Suprapubic skin (tissue), 4 donors: ENCODE measurements at places on chromosomes 1 and 21.

- no peaks in the 10 kb centered on the region for H3K36me3 ChIP-seq
- peaks cover 23% of the 10 kb centered on the region for H3K4me1 ChIP-seq
- no peaks in the 10 kb centered on the region for H3K27me3 ChIP-seq
- peak overlapping the region; percentile 8 for H3K27ac ChIP-seq
Measured at GRCh38 chr1:22275626-22276395, 132.9 kb upstream of the WNT4 start.

DNA sequence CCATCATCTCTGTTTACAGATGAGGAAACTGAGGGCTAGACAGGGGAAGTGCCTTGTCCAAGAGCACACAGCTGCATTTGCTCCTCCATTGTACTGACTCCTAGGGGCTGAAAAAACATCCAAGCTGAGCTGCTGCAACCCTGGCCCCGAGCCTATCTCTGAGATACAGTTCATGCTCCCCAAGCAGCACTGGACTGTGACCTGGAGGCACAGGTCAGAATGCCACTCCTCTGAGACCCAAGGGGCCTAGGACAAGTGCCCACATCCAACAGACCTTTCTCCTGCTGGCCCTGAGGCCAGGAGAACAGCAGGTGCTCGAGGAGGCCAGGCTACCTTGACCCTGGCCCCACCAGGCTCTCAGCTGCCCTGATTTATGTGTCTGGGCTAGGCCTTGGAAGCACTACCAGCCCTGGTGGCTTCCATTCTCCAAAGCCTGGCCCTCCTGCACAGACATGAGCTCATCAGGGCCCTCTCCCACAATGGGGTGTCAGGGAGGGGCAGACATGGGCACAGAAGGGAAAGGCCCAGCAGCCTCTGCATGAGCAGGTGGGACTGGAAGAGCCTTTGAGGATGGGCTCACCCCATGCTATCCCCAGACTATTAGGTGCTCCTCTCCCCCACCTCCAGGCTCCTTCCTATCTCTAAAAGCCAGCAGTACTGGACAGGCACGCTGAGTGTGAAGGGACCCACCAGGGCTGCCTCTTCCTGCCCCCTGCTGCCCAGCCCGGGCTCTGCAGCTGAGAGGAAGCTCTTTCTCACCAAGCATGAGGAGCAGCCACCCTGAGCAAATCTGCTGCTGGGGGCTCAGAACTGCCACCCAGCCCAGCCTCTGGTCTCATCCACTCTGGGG, 18.8 kb downstream of the ADGRB2 start:
- H3K36me3 ChIP-seq = no peaks in the 10 kb centered on the region
- no peaks in the 10 kb centered on the region for H3K4me1 ChIP-seq
- no peak for DNase-seq
- H3K27ac ChIP-seq = no peak overlapping the region
- H3K4me3 ChIP-seq = no peak overlapping the region

DNA sequence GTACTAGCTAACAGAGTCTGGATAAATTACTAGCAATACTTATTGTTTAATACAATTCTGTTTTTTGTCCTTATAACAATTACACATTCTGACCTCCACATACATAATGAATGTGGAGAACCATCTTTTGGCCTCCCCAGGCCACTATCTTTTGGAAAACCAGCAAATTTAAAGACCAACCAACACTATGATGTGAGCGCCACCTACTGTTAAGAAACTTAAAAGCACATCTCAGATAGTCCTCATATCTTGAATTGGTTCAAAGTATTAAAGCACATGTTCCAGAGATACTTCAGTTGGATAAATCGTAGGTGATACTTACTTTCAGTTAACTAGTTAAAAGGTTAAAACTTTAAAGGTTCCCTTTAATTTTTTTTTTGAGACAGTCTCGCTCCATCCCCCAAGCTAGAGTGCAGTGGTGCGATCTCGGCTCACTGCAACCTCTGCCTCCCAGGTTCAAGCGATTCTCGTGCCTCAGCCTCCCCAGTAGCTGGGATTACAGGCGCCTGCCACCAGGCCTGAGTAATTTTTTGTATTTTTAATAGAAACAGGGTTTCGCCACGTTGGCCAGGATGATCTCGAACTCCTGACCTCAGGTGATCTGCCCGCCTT, 29.3 kb upstream of the USP1 start:
- H3K27me3 ChIP-seq = no peaks in the 10 kb centered on the region
- no peak overlapping the region for H3K4me3 ChIP-seq
- no peaks in the 10 kb centered on the region for H3K4me1 ChIP-seq
- no peak overlapping the region for H3K27ac ChIP-seq

DNA sequence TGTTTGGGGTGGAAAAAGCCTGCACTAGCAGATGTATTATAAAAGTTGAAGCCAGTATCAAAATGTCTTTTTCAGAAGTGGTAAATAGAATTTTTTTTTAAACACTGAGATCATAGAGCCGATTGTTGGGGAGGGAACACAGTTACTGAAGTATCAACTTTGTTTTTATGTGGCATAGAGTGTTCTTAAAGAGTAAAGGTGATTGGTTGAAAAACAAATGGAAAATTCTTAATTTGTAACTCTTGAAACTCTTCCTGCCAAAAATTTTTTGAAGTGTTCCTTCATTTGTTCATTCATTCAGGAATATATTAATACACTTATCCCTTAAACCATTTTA, 83.3 kb downstream of the DISP1 start:
- no peaks in the 10 kb centered on the region for H3K36me3 ChIP-seq
- H3K27me3 ChIP-seq = no peaks in the 10 kb centered on the region
- no peak overlapping the region for H3K27ac ChIP-seq
- no peak for DNase-seq
- peaks cover 18% of the 10 kb centered on the region for H3K4me1 ChIP-seq
- H3K4me3 ChIP-seq = peak overlapping the region; percentile 21

GRCh38 chr1:26986658-26987057, 6.8 kb upstream of the TRNP1 start:
- H3K36me3 ChIP-seq = no peaks in the 10 kb centered on the region

DNA sequence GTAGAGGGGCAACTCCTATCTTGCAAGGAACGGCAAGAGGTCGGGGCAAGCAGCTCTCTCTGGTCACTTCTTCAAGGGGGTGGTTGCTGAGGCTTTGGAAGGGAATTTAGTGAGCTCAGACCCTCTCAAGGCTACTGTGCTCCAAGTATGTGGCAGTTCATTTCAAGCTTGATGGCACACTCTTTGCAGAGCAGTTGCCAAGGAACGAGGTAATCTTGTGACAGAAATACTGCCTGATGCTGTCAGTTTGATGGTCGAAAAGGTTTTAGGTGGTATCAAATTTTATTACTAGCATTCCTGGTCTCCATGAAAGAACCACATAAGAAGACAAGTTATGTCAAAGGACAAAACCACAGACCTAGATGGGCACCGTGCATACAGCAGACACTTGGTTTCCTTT, 13.1 kb downstream of the CFAP298 start:
- no peaks in the 10 kb centered on the region for H3K4me1 ChIP-seq
- no peak overlapping the region for H3K27ac ChIP-seq
- DNase-seq = no peak
- no peaks in the 10 kb centered on the region for H3K27me3 ChIP-seq
- peaks cover 38% of the 10 kb centered on the region for H3K36me3 ChIP-seq

- H3K27me3 ChIP-seq = no peaks in the 10 kb centered on the region
- H3K27ac ChIP-seq = no peak overlapping the region
- DNase-seq = no peak
- no peaks in the 10 kb centered on the region for H3K36me3 ChIP-seq
- no peak overlapping the region for H3K4me3 ChIP-seq
- no peaks in the 10 kb centered on the region for H3K4me1 ChIP-seq
Measured at GRCh38 chr1:20029178-20029912, 40.6 kb upstream of the PLA2G5 start.

DNA sequence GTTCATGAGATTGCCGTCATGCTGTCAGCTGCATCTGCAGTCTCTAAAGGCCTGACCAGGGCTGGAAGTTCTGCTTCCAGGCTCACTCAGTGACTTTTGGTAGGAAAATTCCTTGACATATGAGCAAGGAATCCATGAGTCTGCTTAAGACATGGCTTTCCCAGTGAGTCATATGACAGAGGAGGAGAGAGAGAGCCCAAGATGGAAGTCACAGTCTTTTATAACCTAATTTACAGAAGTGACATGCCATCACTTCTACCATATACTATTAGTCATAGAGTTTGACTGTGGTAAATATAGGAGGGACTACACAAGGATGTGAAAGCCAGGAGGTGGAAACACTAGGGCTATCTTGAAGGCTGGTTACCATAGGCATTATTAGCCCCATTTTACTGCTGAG, 115.2 kb downstream of the ROR1 start:
- no peak overlapping the region for H3K27ac ChIP-seq
- H3K4me3 ChIP-seq = no peak overlapping the region
- H3K36me3 ChIP-seq = no peaks in the 10 kb centered on the region
- no peaks in the 10 kb centered on the region for H3K4me1 ChIP-seq
- H3K27me3 ChIP-seq = no peaks in the 10 kb centered on the region
- no peak for DNase-seq

DNA sequence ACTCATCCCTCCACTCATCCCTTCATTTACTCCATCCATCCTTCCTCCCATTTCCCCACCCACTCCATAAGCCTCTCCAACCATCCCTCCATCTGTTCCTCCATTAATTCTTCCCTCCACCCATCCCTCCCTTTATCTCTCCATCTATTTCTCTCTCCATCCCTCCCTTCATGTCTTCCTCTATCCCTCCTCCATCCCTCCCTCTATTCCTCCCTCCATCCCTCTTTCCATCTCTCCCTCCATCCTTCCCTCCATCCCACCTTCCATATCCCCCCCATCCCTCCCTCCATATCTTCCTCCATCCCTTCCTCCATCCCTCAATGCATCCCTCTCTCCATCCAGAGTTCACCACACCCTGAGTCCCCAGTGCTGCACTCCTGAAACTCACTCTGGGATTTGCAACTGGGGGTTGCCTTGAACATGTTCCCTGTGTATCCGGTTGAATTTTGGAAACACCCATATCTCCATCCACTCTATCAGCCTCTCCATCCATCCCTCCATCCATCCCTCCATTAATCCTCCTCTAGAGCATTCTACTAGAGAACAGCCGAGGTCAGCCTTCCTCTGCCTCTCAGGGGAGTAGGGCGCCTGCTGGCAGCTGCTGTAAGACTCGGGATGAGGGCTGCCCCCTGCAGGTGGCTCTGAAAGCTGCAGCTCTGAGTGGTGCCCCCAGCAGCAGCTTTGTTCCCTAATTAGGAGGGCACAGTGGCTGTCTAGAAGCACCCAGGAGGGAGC, 39.4 kb downstream of the ABCG1 start:
- peaks cover 27% of the 10 kb centered on the region for H3K4me1 ChIP-seq
- no peaks in the 10 kb centered on the region for H3K36me3 ChIP-seq
- H3K27ac ChIP-seq = no peak overlapping the region
- H3K4me3 ChIP-seq = no peak overlapping the region

DNA sequence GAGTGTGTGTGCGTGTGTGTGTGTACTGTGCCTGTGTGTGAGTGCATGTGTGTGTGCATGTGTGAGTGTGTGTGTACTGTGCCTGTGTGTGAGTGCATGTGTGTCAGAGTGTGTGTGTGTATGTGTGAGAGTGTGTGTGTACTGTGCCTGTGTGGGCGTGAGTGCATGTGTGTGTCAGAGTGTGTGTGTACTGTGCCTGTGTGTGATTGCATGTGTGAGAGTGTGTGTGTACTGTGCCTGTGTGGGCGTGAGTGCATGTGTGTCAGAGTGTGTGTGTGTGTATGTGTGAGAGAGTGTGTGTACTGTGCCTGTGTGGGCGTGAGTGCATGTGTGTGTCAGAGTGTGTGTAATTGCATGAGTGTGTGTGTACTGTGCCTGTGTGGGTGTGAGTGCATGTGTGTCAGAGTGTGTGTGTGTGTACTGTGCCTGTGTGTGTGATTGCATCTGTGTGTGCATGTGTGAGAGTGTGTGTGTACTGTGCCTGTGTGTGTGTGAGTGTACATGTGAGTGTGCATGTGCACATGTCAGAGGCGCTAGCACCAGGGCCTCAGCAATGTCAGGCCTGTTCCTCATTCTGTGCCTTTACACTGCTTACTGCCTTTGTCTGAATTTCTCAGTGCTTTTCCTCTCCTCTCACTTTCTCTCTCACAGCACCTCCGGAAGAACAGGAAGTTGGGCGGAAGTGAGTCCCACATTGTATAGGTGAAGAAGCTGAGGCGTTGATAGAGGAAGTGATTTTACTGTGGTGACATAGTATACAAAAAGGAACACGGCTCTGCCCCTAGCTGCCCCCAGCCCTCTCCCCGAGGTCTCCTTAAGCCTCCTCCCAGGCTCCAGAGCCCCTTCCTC, 4.9 kb downstream of the SLC5A9 start:
- no peak for DNase-seq
- no peaks in the 10 kb centered on the region for H3K4me1 ChIP-seq
- H3K27ac ChIP-seq = no peak overlapping the region
- peaks cover 8% of the 10 kb centered on the region for H3K27me3 ChIP-seq

DNA sequence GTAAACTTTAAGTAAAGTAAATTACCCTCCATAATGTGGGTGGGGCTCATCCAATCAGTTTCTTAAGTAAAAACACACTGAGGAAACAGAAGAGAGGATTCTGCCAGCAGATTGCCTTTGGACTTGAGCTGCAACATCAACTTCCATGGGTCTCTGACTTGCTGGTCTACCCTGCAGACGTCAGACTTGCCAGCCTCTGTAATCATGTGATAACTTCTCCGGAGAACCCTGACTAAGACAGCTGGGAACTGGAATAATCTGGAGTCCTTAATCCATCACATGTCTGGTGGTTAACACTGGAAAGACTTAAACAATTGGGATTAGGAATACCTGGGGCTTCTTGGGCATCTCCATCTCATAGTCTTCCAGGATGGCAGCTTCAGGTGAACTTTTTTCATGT, 13.2 kb upstream of the CEP350 start:
- no peaks in the 10 kb centered on the region for H3K27me3 ChIP-seq
- no peaks in the 10 kb centered on the region for H3K36me3 ChIP-seq
- H3K27ac ChIP-seq = no peak overlapping the region
- H3K4me3 ChIP-seq = no peak overlapping the region
